NCI-H1417 treated with DMSO at 0.1 percent for 48 hours (cell line): ENCODE measurements at places on chromosomes 7 and 10.

DNA sequence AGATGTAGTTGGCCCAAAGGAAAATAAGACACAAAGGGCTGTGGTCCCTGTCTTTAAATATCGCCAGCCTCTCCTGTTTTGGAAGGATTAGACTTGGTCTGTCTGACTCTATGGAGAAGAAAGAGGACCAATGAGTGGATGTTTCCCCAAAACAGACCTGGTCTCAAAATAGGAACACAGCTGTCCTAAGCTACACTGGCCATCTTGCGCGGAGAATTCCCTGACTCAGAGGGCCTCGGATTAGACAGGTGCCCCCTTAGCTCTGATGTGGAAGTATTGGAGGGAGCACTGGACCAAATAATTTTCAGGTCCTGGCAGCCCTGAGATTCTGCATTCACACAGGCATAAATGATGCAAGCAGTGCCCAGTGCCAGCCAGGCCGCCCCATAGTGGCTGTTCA, 56.1 kb downstream of the CHST15 start:
- DNase-seq = no peak

DNA sequence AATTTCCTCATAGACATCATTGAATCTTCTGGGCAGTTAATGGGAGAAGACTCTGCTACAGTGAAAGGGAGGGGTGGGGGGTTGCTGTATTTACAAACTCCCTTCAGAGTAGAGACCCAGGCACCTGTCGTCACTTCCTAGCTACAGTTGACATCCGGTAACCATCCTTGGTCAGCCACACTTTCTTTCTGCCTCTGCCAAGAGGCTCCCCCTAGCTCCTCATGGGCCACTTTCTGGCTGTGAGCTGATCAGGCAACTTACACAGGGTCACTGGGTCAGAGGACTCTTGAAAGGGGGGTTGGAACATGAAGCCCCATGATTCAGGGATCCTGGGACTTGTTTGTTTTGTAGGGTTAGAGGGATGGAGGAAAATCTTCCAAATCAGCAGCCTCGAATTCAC, 1.2 kb downstream of the TECPR1 start:
- no peak for DNase-seq

DNA sequence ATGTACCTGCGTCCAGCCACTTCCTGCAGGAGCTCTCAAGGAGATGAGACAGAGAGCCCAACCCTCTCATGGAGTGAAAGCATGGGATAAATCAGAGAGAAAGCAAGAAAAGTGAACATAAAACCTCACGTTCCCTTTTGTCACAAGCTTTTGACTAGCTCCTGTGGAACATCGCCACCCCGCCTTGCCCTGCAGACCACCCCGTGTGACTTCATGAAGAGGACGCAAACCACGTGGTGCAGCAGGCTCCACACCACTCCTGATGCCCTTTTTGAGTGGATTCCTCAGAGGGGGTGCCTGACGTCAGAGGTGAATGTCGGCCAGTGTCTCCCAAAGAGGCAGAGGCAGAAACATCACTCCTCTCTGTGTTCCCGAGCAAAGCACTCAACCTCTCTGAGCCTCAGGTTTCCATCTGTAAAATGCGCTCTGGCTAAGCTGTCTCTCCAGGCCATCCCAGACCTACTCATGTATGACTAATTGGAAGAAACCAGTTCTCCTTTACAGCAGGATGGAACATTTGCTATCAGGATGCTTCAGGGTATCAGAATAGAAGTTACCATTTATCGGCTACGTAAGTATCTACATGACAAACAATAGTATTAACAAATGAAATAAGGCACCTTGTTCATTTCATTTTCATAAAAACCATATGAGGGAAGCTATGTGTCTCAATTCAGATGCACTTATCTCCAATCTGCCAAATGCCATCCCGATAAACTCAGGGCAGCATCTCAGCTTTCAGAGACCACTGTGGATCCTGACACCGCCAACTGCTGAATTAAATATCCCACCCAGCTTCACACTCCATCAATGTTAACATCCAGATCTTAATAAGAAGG, 5.3 kb downstream of the ZNF488 start:
- no peak for DNase-seq

DNA sequence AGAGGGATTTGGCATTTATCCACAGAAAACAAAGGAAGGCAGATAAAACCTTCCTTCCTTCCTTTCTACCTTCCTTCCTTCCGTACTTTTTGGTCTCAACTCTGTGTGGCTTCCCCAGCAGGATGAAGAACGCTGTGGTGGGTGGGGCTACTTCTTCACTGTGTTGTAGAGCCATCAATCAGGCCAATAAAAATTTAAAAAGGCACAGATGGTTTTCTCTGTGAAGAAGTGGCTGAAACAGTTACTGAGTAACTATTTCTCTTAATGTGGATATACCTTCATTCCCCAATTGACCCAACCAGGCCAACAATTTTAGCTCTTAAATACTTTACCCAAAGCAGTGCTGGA, 75.8 kb downstream of the ZNF92 start:
- DNase-seq = no peak

- no peak for DNase-seq
These were observed 176.0 kb downstream of the KMT2E start for GRCh38 chr7:105189859-105190492.

- DNase-seq = no peak
These were observed 46.6 kb upstream of the ARHGAP12 start for GRCh38 chr10:31975157-31975765.

GRCh38 chr7:43764039-43764761, 5.7 kb downstream of the BLVRA start:
- DNase-seq = no peak

GRCh38 chr10:44178281-44178680, 206.6 kb downstream of the CXCL12 start:
- DNase-seq = no peak

DNA sequence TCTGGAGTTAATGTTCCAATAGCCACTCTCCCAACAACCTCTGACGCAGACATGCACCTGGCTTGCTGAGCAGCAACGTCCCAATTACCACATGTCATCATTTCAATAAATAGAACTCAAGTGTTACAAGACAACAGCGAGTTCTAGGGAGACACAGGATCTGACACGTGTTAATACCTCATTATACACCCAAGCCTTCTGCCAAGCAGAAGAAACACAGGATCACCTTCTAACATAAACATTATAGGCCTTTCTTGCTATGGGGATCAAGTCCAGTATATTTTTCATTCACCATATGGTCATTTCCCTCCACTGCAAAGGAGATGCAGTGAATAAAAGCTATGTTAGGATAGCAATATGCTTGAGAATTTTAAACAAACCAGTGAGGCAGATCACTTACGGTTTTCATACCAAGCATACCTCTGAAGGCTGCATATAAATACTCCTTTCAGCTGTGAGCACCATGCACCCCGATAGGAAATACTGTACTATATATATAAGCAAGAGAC, 74.2 kb downstream of the JAZF1 start:
- peak; percentile 89 for DNase-seq

DNA sequence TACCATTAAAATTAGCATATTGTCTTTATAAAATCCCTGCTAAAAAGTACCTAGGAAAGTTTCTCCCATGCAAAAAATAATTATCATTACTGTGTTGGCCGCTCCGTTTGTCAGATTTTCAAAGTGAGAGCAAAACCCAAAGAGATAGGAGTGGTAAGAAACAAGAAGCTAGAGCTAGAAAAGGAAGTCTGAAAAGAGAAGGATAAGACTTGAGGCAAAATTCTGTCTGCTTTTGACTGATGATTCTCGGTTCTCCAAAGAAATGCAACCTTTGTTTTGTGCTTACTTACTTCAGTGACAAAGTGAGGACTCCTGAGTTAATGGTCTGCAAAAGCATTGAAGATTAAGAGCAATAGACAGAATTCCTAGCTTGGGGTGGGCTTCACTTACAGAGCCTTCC, 33.3 kb upstream of the CAPZA2 start:
- no peak for DNase-seq

GRCh38 chr7:111775206-111775605, 212.9 kb upstream of the IMMP2L start:
- no peak for DNase-seq

DNA sequence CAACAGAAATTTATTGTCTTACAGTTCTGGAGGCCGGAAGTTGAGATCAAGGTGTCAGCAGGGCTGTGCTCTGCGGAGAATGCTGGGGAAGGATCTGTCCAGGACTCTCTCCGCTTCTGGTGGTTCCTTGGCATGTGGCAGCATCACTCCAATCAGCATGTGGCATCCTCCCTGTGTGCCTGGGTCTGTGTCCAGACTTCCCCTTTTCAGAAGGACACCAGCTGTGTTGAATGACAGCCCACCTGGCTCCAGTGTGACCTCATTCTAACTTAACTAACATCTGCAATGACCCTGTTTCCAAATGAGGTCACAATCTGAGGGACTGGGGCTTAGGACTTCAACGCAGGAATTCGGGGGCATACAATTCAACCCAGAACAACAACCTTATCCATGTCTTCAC, 141.9 kb downstream of the BMS1 start:
- no peak for DNase-seq

DNA sequence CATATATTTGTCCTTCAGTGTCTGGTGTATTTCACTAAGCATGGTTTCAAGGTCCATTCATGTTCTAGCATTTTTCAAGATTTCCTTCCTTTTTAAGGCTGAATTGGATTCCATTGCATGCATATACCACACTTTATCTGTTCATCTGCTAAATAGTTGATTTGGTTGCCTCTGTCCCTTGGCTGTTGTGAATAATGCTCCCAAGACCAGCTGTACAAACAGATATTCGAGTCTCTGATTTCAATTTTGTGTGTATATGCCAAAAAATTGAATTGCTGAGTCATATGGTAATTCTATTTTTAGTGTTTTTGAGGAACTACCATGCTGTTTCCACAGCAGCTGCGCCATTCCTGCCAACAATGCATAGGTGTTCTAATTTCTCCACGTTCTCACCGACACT, 216.4 kb downstream of the NRG3 start:
- DNase-seq = no peak

- no peak for DNase-seq
These were observed 132.6 kb downstream of the DNAJB6 start for GRCh38 chr7:157469181-157470016.

GRCh38 chr10:12529976-12530375, 180.6 kb downstream of the CAMK1D start:
- no peak for DNase-seq

DNA sequence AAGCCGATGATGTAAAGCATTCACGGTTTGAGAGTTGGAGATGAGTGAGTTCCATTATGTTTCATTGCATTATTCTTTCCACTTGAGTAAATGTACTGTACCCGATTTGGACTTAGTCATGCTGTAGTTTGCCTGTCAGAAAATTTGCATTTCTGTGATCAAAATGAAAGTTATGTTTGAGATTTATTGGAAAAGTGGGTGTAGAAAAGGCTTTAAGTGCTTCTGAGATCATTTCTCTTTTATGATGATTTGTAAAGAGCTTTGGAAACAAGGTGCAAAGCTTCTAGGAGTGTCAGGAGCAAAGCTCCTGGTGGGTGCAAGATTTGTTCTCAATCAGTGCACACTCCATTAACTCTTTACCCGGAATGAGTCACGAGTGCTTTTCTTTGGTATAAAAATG, 204.1 kb upstream of the POM121L12 start:
- no peak for DNase-seq

DNA sequence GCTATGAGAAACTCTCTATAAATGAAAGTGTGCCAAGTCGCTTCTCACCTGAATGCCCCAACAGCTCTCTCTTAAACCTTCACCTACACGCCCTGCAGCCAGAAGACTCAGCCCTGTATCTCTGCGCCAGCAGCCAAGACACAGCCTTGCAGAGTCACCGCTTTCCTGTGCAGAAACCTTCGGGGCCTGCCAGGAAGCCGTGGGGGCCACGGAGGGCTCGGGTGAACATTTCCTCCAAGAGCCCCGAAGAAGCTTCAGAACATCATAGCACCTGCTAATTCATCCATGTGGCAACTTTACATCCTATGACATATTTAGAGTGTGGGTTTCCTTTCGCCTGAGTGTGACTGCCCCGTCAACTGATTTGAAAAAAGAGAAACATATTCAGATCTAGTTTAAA, 55.7 kb upstream of the PRSS58 start:
- DNase-seq = no peak

- DNase-seq = no peak
These were observed 11.6 kb upstream of the PPIF start for GRCh38 chr10:79335470-79336235.

GRCh38 chr10:132647424-132647823, 109.8 kb downstream of the INPP5A start:
- DNase-seq = no peak

DNA sequence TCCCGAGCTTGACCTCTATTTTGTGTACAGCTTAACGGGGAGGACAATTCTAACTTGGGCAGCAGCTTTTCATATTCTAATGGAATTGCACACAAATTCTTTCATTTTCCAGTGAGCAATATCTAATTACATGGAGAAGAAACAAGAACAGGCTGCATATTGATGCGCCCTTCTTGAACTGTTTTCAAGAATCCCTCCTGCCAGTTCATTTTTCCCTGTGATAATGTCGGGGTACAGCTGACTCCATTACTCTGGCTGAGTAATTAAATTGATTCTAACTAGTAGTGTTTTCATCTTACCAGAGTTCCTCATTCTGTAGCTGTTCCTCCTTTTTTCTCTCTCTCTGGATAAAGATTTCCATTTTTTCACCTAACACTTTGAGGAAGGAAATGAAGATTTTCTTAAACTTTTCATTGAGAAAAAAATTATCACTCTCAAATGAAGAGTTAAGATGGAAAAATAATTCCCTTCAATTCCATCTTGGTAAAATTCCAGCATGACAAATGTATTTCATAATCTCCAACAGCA, 190.9 kb downstream of the FANK1 start:
- DNase-seq = no peak

DNA sequence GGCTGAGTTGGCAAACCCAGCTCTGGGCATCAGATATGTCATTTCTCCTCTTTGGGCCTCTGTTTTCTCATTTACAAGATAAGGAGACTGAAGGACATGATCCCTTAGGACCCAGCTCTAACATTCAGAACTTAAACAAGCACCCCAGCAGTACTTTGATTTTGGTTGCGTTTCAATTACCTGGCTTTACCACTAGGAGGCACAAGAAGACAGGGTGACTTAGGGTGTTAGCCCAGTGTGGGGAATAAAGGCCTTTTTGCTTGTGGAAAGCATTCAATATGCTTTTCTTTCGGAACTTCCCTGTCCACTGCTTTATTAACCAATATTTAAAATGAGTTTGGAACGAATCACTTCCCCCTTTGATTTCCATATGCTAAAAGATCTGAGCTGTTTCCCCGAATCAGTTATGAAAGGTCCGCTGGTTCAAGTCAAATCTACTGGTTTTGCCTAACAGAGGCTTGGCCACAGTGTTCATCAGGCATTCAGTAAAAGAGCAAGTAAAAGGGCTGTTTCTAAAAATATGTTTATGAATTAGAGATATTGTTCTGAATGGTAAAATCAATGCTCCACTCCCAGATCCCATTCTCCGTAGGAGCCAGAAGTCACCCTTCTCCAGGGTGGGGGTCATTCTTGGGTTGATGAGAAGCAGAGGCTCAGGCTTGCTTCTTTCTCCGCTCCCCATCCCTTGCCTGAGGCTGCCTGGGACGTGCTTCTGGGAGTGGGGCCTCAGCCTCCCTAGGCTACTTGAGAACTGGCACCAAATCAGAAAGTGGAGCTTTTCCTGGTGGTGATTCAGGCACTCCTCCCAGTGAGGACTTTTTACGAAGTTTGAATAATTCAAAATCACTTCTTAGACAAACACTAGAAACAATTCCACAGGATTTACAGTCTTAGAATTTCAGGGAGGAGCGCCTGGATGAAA, 105.5 kb downstream of the MYOF start:
- no peak for DNase-seq

- DNase-seq = no peak
These were observed 3.2 kb downstream of the SPOCK2 start for GRCh38 chr10:72085166-72085565.
